ENCODE measurements at places on chromosomes 7 and 10. TPM values are rescaled to one million over a fixed set of nuclear protein-coding genes. Genes with fewer than 3 reads are reported as not detected.

- DNase-seq = peak; percentile 83
- peak overlapping the region; percentile 62 for H3K4me3 ChIP-seq
- H3K27me3 ChIP-seq = no peaks in the 10 kb centered on the region
Observed at GRCh38 chr7:151632750-151633515, 113.2 kb upstream of the RHEB start.

DNA sequence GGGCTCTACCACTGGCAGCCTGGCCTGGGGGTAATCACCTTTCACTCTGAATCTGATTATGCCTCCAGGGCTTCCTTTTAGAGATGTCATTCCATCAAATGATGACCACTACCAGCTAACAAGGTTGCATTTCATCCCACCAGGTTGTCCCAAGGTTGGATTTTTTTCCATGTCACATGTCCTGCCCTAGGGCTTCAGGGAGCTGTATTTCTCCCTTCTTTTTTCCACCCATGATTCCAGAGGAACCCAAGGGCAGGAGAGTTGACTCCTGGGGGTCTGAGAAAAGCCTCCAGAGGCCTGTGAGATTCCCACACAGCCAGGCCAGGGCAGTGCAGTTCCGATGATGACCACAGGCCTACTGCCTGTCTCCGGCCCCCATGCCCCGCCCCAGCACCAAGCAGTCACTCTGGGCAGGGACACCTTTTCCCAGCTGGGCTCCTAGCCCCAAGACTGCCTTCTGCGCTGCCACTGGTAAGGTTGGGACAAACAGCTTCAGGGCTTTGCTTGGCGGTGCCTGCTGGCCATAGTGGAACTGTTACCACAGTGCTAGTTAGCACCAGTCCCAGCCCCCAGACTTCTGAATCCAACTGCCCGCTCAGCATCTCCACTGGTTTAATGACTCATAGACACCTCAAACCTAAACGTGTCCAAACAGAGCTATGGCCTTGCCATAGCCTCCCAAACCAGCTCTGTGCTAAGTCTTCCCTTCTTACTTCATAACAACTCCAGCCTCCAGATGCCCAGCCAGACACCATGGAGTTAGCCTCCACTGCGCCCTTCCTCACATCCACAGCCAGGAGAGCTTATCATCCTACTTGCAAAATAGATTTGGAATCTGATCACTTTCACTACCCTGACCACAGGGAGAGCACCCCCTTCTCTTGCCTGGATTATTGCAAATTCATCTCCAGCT lies 133.7 kb downstream of the ARHGAP22 start:
- DNase-seq = peak; percentile 54
- no peaks in the 10 kb centered on the region for H3K36me3 ChIP-seq
- peaks cover under 1% of the 10 kb centered on the region for H3K27me3 ChIP-seq
- H3K27ac ChIP-seq = no peak overlapping the region
- H3K4me3 ChIP-seq = no peak overlapping the region

DNA sequence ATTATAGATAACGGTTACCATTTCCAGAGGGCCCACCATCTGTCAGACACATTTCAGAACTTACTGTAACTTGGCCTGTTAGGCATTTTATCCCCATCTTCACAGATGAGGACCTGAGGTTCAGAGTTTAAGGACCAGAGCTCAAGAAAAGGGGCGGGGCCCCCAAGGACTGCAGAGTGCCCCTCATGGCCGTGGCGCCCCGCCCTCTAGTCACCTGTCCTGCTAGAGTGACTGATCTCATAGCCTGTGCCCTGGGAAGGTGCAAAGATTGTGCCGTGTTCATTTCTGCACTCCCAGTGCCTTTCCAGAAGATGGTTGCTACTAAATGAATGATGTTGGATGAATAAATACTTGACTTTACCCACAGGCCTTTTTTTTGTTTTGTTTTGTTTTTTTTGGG lies 107.0 kb downstream of the XRCC2 start:
- H3K27me3 ChIP-seq = no peaks in the 10 kb centered on the region
- H3K4me1 ChIP-seq = no peaks in the 10 kb centered on the region
- no peak overlapping the region for H3K4me3 ChIP-seq
- no peaks in the 10 kb centered on the region for H3K36me3 ChIP-seq
- DNase-seq = peak; percentile 55

The ITPRID1 gene
- total RNA-seq = not detected

DNA sequence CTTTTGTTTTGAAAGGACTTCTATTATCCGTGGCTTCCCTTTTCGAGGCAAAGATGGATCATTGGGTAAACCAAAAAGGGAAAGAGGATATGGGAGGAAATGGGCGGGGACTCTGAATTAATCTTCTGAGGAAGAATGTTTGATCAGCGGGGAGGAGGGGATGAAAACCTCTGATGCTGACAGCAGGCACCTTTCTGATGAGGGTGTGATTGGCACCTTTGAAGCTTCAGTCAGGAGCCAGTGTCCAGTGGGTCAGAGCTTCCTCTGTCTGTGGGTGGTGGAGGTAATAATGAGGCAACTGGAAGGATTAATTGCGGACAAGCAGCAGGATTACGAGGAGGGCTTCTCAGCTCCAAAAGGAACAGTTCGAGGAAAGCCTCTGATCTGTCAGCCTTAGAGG lies 877.6 kb downstream of the LRMDA start:
- H3K27ac ChIP-seq = no peak overlapping the region
- H3K27me3 ChIP-seq = no peaks in the 10 kb centered on the region
- peaks cover 23% of the 10 kb centered on the region for H3K4me1 ChIP-seq
- no peaks in the 10 kb centered on the region for H3K36me3 ChIP-seq
- no peak overlapping the region for H3K4me3 ChIP-seq

- DNase-seq = no peak
- H3K4me1 ChIP-seq = no peaks in the 10 kb centered on the region
- no peaks in the 10 kb centered on the region for H3K36me3 ChIP-seq
Observed at GRCh38 chr7:68684246-68684839, 913.9 kb upstream of the AUTS2 start.

The C10orf71 gene
- total RNA-seq = not detected

GRCh38 chr7:92806496-92806895 lies 29.9 kb downstream of the CDK6 start:
- no peak overlapping the region for H3K4me3 ChIP-seq
- H3K36me3 ChIP-seq = no peaks in the 10 kb centered on the region
- no peak for DNase-seq
- peaks cover 11% of the 10 kb centered on the region for H3K4me1 ChIP-seq

- H3K27ac ChIP-seq = no peak overlapping the region
- H3K27me3 ChIP-seq = peaks cover 58% of the 10 kb centered on the region
- DNase-seq = no peak
- H3K36me3 ChIP-seq = no peaks in the 10 kb centered on the region
Observed at GRCh38 chr7:29811586-29811985, 5.3 kb downstream of the WIPF3 start.

- DNase-seq = no peak
- H3K36me3 ChIP-seq = no peaks in the 10 kb centered on the region
- no peaks in the 10 kb centered on the region for H3K4me1 ChIP-seq
Observed at GRCh38 chr7:94190599-94191061, 186.5 kb upstream of the BET1 start.

DNA sequence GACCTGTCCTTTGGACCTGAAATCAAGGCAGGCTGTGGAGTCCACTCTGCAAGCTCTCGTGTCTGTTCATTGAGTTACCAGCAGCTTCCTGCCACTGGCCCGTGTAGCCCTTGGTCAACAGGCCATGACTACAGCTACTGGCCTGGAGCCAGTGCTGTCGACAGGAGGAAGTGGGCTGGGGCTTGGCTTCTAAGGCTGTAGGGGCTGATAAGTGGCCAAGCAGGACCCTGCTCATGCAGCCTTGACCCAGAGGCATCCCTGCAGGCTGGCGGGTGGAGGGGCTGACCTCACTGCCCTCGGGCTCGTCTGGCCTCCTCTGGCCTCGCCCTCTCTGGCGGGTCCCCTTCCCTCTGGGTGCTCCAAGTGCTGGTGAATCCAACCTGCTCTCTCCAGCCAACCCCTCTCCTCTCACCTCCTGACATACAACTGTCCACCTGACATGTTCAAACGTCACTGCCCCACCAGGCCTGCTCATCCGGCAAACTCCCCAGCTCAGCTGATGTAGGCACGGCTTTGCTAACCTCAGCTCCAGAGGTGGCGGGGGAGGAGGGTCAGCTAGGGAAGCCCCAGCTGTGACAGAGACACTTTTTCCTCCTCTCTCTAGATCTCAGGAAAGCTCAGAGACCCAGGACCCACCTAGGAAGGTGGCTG lies 188.6 kb upstream of the LYZL2 start:
- no peak overlapping the region for H3K4me3 ChIP-seq
- H3K36me3 ChIP-seq = no peaks in the 10 kb centered on the region
- H3K27ac ChIP-seq = no peak overlapping the region
- no peaks in the 10 kb centered on the region for H3K27me3 ChIP-seq
- peaks cover 21% of the 10 kb centered on the region for H3K4me1 ChIP-seq

The FAM25C gene
- total RNA-seq = not detected

DNA sequence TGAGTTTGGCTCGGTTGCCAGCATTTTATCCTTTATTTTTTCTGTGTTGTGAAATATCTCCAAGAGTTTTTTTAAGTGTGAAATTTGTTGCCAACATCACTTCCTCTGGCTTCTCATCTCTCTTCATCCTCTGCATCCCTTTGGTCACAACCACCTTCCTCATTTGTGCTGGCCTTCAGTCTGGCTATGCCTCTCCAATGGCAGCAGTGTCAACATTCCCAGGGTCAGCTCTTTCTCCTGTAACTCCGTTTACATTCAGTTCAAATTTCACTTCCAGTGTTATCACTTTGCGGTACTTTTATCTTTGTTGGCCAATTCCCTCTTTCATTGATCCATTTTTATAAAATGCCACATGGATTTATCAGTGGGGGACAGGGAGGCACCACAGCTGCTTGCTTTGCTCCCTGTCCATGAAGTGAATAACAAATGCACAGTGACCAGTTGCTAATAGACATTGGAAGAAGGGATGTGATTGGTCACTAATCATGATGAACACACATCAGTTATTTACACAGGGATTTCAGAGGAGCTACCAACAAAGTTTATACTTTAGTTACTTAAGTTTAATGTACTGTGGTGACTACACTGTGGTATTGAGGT lies 311.4 kb upstream of the LRGUK start:
- peaks cover 16% of the 10 kb centered on the region for H3K36me3 ChIP-seq
- no peak for DNase-seq
- no peak overlapping the region for H3K4me3 ChIP-seq
- no peak overlapping the region for H3K27ac ChIP-seq
- no peaks in the 10 kb centered on the region for H3K4me1 ChIP-seq

DNA sequence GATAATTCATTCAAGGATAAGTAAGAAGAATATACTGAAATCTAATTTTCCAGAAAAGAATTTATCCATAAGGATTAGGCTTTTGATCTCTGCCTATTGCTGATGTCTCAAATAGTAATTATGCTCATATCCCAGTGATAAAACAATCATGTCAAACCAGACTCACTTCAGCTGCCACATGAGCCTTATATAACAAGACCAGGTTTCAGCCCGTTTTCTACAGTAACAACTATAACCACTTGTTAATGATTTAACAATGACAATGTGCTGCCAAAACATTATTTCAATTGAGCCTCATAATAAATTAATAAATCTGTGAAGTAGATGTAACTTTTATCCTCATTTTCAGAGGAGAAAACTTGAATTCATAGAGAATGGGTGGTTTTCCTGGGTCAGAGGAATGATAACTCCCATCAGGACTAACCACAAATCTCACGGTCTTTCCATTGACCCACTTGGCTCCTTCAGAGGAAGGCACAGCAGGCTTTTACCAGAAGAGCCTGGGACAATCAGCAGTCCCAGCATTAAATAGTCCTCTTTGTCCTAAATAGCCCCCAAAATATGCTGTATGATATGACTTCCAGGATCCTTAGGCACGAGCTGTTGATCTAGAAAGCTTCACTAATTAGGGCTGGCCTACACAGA lies 42.5 kb upstream of the SLIT1 start:
- DNase-seq = no peak
- no peak overlapping the region for H3K4me3 ChIP-seq
- peaks cover 16% of the 10 kb centered on the region for H3K36me3 ChIP-seq
- H3K4me1 ChIP-seq = no peaks in the 10 kb centered on the region
- H3K27ac ChIP-seq = no peak overlapping the region
- H3K27me3 ChIP-seq = no peaks in the 10 kb centered on the region

DNA sequence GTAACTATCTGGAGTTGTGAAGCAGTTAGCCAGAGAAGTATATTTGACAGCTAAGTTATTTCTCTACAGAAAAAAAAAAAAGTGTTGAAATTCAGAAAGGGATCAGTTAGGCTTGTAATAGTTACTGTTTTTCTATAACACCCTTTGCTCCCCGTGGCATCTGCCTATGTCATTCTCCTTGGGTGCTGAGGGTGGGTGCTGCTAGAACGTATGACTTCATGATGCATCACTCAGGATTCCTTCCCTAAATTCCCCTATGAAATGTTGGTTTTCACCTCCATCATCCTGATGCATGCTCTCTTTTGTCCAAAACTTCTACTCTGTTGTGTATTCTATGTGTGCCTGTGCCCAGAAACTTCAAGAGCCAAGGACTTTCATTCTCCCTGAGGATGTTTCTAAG lies 536.4 kb downstream of the GRM8 start:
- DNase-seq = no peak
- no peaks in the 10 kb centered on the region for H3K27me3 ChIP-seq
- H3K27ac ChIP-seq = no peak overlapping the region
- H3K36me3 ChIP-seq = no peaks in the 10 kb centered on the region
- H3K4me1 ChIP-seq = no peaks in the 10 kb centered on the region

- H3K4me1 ChIP-seq = no peaks in the 10 kb centered on the region
- no peaks in the 10 kb centered on the region for H3K27me3 ChIP-seq
- H3K27ac ChIP-seq = no peak overlapping the region
- H3K4me3 ChIP-seq = no peak overlapping the region
Observed at GRCh38 chr7:31785101-31785500, 98.1 kb downstream of the PPP1R17 start.

GRCh38 chr10:18737236-18737635 lies 78.0 kb downstream of the ARL5B start:
- H3K27me3 ChIP-seq = no peaks in the 10 kb centered on the region
- H3K27ac ChIP-seq = no peak overlapping the region
- no peaks in the 10 kb centered on the region for H3K36me3 ChIP-seq

The NAT16 gene
- total RNA-seq = not detected

GRCh38 chr7:121020249-121020988 lies 31.9 kb downstream of the CPED1 start:
- H3K27ac ChIP-seq = peak overlapping the region; percentile 33
- no peak overlapping the region for H3K4me3 ChIP-seq
- no peaks in the 10 kb centered on the region for H3K36me3 ChIP-seq

The PILRA gene
- 36.9 TPM for total RNA-seq

- no peak for DNase-seq
- H3K27me3 ChIP-seq = no peaks in the 10 kb centered on the region
- H3K4me3 ChIP-seq = no peak overlapping the region
Observed at GRCh38 chr10:43257347-43258210, 9.3 kb downstream of the RASGEF1A start.

The NDUFB2 gene
- 160 TPM for total RNA-seq

DNA sequence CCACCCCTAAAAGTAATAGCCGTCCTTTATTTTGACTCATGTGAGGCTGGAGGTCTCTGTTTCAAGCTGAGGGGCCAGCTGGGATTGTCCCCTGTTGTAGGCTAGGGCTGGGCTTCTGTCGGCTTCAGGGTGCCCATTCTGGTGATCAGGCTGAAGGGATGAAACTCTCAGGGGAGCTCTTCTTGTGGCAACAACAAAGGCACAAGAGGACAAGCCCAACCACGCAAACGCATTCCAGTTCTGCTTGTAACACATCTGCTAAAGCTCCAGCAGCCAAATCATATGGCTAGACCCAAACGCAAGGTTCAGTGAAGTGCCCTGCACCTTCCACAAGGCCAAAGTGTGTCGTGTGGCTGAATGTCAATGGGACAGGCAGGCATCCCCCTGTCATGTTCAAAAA lies 405.7 kb downstream of the INHBA start:
- no peak for DNase-seq
- H3K4me3 ChIP-seq = no peak overlapping the region
- H3K36me3 ChIP-seq = no peaks in the 10 kb centered on the region
- H3K27ac ChIP-seq = no peak overlapping the region

The HIP1 gene
- 86.2 TPM for total RNA-seq

Measured in upper lobe of right lung (tissue), 1 donor.